ENCODE measurements at places on chromosomes 4 and X. TPM values are rescaled to one million over a fixed set of nuclear protein-coding genes. Genes with fewer than 3 reads are reported as not detected.

The RTL9 gene
- 0.39 TPM for total RNA-seq

The ZFP92 gene
- total RNA-seq: 0.59 TPM

The ARAP2 gene
- 48.6 TPM for total RNA-seq

The ODAM gene
- not detected for total RNA-seq

The SPANXB1 gene
- not detected for total RNA-seq

The AFP gene
- total RNA-seq: not detected

The TCEAL9 gene
- total RNA-seq: 81.3 TPM

The CXorf49 gene
- not detected for total RNA-seq

The POLN gene
- total RNA-seq: 4.2 TPM

The TEX11 gene
- total RNA-seq: not detected

The ANKRD37 gene
- total RNA-seq: 12.8 TPM

The CYP2U1 gene
- 5.9 TPM for total RNA-seq

The GUCY1B1 gene
- total RNA-seq: 12.6 TPM

The USP9X gene
- total RNA-seq: 122 TPM

The CYLC1 gene
- total RNA-seq: not detected

The TMEM185A gene
- 21.0 TPM for total RNA-seq

The GSX2 gene
- not detected for total RNA-seq

The AWAT2 gene
- total RNA-seq: 2.5 TPM

The RIPPLY1 gene
- not detected for total RNA-seq

The IL1RAPL1 gene
- total RNA-seq: 3.3 TPM

The AKAP14 gene
- not detected for total RNA-seq

The HERC5 gene
- total RNA-seq: 2.1 TPM

The BCORL1 gene
- total RNA-seq: 5.1 TPM

The TIGD2 gene
- 5.2 TPM for total RNA-seq

The TIGD4 gene
- total RNA-seq: 0.99 TPM

The COL25A1 gene
- total RNA-seq: 8.6 TPM

The RNF175 gene
- 1.9 TPM for total RNA-seq

The SNX25 gene
- 13.0 TPM for total RNA-seq

The NAA11 gene
- total RNA-seq: not detected

The MAD2L1 gene
- 12.8 TPM for total RNA-seq

The NEUROG2 gene
- total RNA-seq: not detected

The TMEM31 gene
- total RNA-seq: not detected

The SMIM10 gene
- 2.3 TPM for total RNA-seq

The KLHL34 gene
- total RNA-seq: 0.59 TPM

The MFAP3L gene
- total RNA-seq: 10.5 TPM

The ZC4H2 gene
- total RNA-seq: 5.0 TPM

The F8A3 gene
- total RNA-seq: 1.7 TPM

The GCNA gene
- total RNA-seq: 0.99 TPM

The TMEM128 gene
- total RNA-seq: 20.3 TPM

The HSFX2 gene
- total RNA-seq: not detected

The HMX1 gene
- 0.20 TPM for total RNA-seq

The FHIP1A gene
- total RNA-seq: 30.6 TPM

The BRCC3 gene
- 12.1 TPM for total RNA-seq

Measured in skin of body (tissue), 3 donors.